ENCODE measurements at places on chromosomes 3 and 15.

GRCh38 chr3:71031181-71031580 is 552.3 kb downstream of the FOXP1 start:
- no peak for DNase-seq

- DNase-seq: no peak
These were observed 547 bp upstream of the PCCB start for GRCh38 chr3:136249593-136249992.

DNA sequence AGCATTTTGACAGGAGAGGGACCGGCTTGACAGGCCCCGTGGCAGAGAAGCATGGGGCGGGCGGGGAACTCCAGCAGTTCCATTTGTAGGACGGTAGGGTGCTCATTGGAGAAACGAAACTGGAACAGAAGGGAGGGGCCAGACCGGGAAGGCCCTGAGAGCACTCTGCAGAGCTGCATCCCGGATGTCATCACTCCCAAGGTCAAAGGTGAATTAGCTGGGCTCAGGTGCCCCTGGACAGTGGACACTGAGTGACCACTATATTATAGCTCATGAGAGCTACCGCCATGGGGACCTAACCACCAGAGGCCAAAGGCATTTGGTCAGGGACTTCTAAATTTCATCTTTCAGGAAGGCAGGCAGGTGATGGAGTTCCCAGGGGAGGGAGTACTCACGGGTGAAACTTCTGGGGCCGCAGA is 7.3 kb downstream of the CSRNP1 start:
- no peak for DNase-seq

- no peak for DNase-seq
These were observed 88.7 kb upstream of the POMGNT2 start for GRCh38 chr3:43194490-43195114.

GRCh38 chr15:69858456-69858855 is 239.3 kb downstream of the TLE3 start:
- no peak for DNase-seq

DNA sequence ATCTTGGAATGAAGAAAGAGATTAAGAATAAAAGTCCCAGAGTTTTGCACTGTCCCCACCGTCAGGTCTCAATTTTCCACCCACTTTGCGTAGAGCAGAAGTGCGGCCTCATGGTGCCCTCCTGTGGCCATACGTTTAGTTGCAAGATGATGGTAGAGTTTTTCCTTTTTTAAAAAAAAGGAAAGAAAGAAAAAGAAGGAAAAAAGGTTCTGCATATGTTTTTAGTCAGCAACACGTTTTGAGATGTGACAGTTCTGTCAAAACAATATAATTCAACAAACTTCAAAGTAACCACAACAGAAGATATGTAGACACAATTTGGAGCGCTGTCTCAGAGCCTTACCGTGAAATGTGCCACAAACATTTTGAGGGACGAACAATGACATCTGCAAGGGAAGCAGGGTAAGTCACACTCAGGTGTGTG is 24.6 kb downstream of the EBLN2 start:
- DNase-seq: peak; percentile 51

DNA sequence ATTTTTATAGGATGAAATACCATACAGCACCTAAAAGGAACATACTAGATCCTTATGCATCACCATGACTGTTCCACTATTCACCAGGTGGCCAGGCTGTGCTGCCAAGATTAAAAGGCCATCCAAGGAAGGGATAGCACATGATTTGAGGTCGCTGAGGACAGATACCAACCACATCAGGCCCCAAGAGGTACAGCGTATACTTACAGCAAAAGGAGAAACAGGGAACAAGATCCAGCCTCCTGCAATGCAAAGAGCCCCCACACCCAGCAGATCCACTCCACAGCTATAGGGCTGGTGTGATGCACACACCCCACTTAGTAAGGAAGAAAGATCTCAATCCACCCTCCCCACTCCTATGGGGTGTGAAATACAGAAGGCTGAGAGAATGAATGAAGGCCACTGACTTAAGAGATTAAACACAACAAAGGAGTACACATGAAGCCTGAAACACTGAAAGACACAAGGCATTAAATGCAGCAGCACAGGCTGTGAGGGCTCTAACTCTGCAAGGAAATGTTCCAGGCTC is 32.0 kb upstream of the ZNF445 start:
- no peak for DNase-seq

DNA sequence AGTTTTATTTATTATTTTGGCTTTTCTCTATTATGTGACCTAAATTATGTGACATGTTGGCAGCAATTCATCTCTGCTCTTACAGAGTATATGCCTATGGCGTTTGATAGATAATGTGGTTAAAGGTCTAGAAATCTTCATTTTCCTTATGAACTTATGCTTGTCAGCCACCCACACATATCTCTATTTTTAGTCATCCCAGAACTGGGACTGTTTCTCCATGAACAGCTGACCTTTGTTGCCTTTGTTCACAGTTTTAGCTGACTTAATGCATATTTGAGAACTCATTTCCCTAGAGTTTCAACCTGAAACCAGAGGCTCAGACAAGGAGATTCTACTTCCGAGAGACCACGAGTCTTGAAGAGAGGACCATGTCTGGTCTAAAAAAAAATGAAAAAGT is 176.5 kb downstream of the RAP2B start:
- DNase-seq: no peak

DNA sequence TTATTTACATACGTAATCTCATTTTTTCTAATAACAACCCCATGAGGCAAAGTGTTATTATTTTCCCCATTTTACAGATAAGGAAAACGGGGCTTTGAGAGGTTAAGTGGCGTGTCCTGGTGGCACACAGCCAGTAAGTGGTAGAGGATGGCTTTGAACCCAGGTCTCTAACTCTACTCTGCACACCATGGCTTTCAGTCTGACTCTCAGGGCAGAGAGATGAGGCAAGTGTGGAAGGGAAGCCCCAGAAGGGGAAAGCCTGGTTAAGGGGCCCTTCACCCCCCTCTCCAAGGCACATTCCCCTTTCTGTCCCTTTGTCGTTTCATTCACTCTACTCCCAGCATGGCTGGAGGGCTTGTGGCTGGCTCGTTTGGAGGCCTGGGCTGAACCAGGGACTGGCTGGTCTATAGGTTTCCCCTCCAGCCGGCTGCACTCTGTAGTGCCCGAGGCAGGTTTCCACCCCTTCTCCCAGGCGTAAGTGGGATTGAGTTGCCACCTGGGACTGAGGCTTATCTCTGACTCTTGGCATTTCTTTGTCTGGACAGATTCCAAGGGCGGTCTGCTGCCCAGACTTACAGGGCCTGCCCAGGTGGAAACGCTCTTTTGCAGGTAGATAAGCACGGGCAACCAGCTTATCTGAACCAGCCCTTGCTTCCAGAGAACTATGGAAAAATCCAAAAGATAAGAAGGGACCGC is 12.1 kb downstream of the SEMA4B start:
- DNase-seq: no peak

DNA sequence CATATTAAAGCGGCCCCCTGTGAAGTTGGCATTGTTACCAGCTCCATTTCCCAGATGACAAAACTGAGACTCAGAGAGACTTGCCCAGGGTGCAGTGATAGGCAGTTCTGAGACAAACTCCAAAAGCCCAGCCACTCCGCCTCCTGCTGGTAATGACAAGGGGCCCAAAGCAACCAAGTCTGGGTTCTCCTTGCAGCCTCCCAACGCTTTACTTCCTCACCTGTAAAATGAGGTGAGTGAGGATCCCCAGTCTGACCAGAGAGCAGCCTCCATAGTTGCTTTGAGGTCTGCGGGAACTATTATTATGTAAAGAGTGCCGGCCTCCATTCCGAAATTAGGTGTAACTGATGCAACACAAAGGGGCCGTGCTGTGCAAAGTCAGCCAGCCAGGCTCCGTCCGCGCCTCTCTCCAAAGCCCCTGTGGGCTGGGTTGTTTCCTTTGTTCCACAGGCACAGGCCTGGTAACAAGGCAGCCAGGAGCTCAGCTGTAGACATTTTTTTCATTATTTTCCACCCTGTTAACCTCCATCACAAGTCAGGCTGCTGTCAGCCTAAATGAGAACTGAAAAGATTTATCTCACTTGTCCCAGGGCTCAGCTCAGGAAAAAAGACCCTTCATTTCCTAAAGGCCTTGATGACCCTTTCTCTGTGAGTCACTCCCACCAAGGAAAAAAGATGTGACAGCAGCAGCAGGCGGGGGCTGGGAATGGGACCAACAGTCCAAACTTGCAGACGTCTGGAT is 139.1 kb upstream of the RAD18 start:
- DNase-seq: no peak

DNA sequence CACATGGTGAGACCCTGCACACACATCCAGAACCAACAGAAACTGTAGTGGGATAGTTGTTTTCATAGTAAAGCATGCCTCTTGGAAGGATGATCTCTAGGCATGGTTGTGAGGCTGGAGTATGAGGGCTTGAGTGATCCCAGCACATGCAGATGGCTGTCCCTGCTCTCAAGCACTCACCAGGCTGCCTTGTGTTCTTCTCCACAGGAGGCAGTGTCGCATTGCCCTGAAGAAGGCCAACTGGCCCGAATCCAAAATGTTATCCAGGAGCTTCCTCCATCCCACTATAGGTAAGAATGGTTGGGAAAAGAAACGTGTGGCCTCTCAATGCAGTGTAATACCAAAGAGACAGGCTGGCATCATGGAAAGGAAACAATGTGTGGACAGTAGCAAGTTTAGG is 82.7 kb downstream of the TMEM39A start:
- peak; percentile 19 for DNase-seq

GRCh38 chr3:29520764-29521163 is 239.9 kb downstream of the RBMS3 start:
- no peak for DNase-seq

DNA sequence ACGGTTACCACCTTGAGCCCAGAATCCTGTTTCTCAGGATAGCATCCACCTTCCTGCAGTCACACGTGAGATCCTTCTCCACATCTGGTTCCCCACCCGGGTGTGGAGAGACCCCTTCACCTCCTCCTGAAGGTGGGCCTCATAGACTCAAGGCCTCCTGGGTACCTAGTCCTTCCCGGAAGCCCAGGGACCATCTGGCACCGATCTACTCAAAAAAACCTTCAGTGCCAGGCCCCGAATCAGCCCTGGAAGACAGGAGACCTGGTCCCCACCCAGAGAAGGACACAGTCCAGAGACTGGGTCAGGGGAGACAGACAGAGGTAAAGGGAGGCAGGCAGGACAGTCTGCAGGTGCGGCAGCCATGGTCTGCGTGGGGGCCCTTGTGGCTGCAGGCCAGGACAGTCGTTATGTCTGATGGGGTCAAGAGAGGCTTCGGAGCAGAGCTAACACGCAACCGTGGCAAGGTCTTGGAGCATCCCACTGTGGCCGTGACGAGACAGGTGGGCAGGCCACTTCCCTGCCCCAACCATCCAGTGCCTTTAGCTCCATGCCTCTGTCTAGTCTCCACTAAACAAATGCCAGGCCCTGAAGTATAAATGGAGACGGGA is 112.2 kb upstream of the ABHD17C start:
- no peak for DNase-seq

DNA sequence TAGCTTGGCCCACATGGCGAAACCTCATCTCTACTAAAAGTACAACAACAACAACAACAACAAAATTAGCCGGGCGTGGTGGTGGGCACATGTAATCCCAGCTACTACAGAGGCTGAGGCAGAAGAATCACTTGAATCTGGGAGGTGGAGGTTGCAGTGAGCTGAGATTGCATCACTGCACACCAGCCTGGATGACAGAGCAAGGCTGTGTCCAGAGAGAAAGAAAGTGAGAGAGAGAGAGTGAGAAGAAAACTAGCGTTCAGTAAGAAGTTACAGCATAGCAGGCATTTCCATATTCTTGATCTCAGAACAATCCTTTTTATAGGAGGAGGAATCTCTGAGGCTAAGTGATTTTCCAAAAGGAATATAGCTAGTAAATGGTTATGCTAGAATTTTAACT is 1076.1 kb downstream of the AGBL1 start:
- no peak for DNase-seq

DNA sequence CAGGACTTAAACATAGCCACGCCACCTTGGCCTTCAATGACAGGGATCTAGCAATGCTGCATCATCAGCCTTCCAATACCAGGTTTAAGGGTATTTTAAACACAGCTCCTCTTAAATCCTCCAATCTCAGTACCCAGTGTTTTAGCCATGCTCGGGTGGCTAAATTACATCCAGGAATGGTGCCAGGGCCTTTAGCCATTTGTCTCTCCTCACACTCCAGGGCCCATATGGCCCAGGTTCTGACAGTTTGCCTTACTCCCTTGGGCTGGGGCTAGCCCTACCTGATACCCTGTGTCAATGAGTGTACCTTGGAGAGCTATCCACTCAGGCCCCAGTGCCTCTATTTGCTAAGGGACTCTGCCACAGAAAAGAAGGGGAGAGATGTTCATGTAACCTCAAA is 29.4 kb downstream of the ZNF589 start:
- DNase-seq: no peak

DNA sequence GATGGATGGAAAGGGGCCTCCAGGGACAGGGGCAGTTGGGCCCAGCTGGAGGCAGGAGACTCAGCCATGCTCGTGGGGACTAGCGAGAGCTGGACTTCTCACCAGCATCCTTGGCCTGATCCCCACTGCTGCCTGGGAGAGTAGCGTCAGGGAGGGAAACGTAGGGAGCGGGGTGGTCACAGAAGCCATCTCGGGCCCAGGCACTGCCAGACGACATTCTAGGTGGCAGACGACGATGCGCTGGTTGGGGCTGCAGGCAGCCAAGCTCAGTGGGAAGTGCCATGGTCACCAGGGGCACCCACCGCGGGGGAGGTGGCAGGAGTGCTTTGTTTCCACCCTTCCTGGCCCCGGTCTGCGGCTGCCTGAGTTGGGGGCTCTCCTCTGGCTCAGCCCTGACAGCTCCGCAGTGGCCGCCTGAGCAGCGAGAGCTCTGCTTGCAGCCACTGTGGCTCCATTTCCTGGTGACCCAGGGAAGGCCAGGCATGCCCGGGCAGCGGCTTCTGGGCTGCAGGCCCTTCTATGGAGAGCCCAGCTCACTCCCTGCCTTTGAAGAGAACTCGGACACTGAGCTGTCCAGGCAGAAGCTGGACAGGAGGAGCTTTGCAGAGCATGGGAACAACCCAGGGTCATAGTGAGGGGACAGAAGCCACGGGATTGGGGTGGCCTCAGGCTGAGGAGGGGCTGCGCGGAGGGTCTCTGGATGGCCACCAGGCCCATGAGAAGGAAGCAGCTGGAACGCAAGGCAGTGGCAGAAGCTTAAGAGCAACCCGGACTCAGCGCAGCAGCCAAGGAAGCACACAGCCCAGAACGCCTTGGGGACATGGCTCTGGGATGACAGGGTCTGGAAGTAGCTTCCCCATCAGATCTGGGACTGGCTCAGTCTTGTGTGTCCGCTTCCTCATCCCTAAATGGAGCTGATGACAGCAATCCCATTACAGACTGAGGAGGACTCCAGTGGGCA is 30.8 kb downstream of the KLHL25 start:
- no peak for DNase-seq

- DNase-seq: no peak
These were observed 5.1 kb downstream of the DUOX1 start for GRCh38 chr15:45134682-45135604.

GRCh38 chr15:75843678-75844581 is 683 bp downstream of the UBE2Q2 start:
- DNase-seq: peak; percentile 59

- DNase-seq: no peak
These were observed 400.6 kb downstream of the VPS13C start for GRCh38 chr15:61659566-61660190.

GRCh38 chr3:31116651-31117050 is 222.2 kb upstream of the GADL1 start:
- DNase-seq: no peak

- DNase-seq: no peak
These were observed 7.7 kb downstream of the CGNL1 start for GRCh38 chr15:57384024-57384423.

- DNase-seq: no peak
These were observed 10.0 kb upstream of the MBNL1 start for GRCh38 chr3:152258448-152259393.

- no peak for DNase-seq
These were observed 58.3 kb upstream of the TMEM115 start for GRCh38 chr3:50417637-50418033.

All from HEK293T (cell line).